GM18507 (cell line): ENCODE measurements at places on chromosomes 11 and 22.

- no peak for DNase-seq
These were observed 3.8 kb downstream of the COA4 start for GRCh38 chr11:73872749-73873357.

DNA sequence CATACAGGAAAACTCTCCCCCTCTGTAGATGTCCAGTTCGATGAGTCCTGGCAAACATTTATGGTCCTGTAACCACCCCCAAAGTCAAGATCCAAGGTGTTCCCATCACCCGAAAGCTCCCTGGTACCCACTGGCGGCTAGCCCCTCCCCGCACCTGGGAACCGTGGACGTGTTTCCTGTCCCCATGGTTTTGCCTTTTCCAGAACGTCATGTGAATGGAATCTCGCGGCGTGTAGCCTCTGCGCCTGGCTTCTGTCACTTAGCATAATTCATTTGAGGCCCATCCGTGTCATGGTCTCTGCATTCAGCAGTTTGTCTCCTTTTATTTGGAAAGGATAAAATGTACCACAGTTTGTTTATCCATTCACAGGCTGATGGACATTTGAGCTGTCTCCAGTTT, 106.3 kb downstream of the KCNQ1 start:
- no peak for DNase-seq

- DNase-seq: no peak
These were observed 754.4 kb upstream of the RAG2 start for GRCh38 chr11:37352485-37352884.

- DNase-seq: no peak
These were observed at the start of gene BID for GRCh38 chr22:17774206-17774925. Gene BID (minus strand): TSS chr22:17774469. CDS start chr22:17750116, 24,353 bp downstream.

DNA sequence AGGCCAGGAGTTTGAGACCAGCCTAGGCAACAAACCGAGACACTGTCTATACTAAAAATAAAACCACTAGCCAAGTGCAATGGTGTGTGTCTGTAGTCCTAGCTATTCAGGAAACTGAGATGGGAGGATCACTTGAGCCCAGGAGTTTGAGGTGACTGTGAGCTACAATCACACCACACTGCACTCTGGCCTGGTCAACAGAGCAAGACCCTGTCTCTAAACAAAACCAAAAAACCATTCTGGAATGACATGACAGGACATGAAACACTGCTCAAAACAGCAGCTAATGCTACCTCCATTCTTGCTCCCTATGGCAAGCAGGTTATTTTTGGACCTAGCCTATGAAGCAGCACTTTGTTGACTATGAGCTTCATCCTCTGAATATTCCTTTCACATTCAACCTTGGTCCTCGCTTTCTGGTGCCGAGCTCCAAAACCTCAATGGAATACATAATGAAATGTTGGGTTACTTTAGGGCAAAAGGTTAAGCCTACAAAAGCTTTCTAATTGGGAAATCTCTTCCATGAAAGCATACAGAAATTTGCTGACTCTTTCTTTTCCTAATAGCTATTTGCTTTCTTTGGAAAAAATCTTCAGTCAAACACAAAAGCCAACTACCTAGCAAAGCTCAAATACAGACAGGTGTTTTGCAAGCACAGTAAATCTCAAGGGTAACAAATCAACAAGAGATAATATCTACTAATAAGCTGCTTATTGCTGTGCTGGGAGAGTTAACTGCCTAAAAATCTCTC, 21.1 kb downstream of the SIK3 start:
- DNase-seq: no peak

GRCh38 chr22:41524809-41525449, 19.3 kb downstream of the POLR3H start:
- DNase-seq: no peak

DNA sequence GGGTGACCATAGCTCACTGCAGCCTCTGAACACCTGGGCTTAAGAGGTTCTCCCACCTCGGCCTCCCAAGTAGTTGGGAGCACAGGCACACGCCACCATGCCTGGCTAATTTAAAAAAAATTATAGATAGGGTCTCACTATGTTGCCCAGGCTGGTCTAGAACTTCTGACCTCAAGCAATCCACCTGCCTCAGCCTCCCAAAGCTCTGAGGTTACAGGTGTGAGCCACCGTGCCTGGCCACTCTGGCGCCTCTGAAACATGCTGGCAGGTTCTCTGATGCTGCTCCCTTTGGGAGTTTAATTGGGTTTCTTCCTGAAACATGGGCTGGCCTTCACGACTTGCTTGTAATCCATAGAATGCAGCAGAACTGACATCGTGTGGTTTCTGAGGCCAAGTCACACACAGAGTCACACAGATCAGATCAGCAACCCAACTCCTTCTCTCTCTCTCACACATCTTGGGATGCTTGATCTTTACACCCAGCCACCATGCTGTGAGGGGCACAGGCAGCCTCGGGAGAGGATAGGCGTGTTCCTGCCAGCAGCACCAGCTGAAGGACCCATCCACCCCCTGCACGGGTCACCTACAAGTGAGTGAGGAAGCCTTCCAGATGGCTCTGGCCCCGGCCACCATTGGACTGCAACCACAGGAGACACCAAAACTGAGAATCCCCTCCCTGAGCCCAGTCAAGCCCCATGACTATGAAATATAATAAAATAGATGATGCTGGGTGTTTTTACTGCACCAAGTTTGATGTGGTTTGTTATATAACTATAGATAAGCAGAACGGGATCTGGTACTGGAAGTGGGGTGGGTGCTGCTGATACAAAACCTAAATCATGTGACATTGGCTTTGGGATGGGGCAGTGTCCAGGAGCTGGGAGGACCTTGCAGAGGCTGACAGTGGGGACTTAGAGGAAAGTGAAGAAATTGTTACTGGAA, 3.1 kb upstream of the GSC2 start:
- DNase-seq: no peak

DNA sequence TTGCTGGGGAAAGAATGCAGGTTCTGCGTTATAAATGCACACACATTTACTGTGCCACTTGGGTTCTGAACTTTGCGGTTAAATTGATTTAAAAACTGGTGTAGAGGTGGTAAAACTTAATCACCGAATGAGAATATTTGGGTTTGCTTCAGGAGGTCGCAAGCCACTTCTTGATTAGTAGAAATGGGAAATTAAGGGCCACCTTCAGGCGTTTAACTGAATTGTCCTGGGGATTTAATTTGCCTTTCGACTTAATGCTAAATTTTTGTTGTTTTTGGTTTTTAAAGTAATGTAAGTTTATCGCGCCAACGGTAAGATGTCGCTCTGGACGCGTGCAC, 459 bp upstream of the NCR3LG1 start:
- no peak for DNase-seq

- DNase-seq: no peak
These were observed 686 bp downstream of the USP2 start for GRCh38 chr11:119380827-119381180.

DNA sequence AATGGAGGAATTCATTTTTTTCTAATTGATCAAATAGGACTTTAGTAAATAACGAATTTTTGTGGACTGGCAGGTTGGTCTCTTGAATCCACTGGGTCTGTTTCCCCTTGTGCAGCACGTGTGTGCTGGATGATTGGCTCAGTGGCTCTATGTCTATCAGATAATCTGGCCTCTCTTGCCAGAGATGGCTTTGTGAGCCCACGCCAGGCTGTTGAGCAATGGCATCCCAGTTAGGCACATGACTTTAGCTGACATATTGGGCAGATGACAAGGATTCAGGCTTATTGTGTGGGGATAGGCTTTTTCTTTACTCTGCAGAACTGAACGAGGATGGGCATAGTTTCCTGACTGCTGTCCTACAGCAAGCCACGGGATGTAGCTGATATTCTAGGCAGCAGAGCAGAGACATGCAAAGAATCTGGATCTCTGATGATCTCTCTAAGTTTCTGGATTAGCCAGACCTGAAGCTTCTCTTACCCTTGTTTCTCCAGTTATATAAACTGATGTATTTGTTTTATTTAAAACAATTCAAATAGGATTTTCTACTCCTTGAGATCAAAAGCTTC, 144.9 kb downstream of the ARHGAP42 start:
- DNase-seq: no peak
